ENCODE measurements at places on chromosomes 6 and 20. TPM values are rescaled to one million over a fixed set of nuclear protein-coding genes. Genes with fewer than 3 reads are reported as not detected.
A peak's percentile ranks its signal among the peaks of the same experiment; 100 is the strongest.

DNA sequence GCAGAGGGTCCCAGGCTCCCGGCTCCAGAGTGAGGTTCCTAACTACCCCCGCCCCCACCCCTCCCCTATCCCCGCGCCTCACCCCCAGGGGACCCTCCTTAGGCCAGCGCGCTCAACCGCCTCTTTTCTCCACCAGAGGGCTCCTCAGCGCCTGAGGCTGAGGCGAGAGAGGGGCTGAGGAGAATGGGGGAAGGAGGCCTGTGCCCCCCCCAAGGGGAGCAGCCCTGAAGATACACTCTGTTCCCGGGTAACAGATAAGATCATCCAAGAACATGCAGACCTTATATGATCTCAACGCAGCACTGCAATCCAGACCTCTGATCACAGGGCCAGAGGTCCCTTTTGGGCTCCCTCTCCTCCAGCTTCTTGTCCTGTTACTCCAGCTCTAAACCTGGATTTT, 43.3 kb upstream of the MRPS10 start:
- peaks cover 23% of the 10 kb centered on the region for H3K36me3 ChIP-seq
- no peaks in the 10 kb centered on the region for H3K27me3 ChIP-seq
- peaks cover 10% of the 10 kb centered on the region for H3K4me1 ChIP-seq

DNA sequence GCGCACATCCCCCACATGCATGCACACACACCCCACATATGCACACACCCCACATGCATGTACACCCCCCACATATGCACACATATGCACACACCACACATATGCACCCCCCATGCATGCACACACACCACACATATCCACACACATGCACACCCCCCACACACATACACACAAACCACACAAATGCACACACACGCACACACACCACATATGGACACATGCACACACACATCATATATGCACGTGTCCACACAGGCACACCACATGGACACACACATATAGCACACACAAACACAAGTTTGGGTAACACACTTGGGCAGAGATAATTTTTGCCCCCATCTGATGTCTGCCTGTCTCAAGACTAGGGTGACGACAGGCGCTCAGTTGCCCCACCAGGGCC, 8.3 kb downstream of the BHLHE23 start:
- H3K4me3 ChIP-seq = no peak overlapping the region
- peaks cover 94% of the 10 kb centered on the region for H3K27me3 ChIP-seq
- H3K36me3 ChIP-seq = no peaks in the 10 kb centered on the region
- DNase-seq = no peak

- H3K27me3 ChIP-seq = no peaks in the 10 kb centered on the region
- H3K4me3 ChIP-seq = no peak overlapping the region
These were observed 85.3 kb upstream of the FOXP4 start for GRCh38 chr6:41460742-41461336.

DNA sequence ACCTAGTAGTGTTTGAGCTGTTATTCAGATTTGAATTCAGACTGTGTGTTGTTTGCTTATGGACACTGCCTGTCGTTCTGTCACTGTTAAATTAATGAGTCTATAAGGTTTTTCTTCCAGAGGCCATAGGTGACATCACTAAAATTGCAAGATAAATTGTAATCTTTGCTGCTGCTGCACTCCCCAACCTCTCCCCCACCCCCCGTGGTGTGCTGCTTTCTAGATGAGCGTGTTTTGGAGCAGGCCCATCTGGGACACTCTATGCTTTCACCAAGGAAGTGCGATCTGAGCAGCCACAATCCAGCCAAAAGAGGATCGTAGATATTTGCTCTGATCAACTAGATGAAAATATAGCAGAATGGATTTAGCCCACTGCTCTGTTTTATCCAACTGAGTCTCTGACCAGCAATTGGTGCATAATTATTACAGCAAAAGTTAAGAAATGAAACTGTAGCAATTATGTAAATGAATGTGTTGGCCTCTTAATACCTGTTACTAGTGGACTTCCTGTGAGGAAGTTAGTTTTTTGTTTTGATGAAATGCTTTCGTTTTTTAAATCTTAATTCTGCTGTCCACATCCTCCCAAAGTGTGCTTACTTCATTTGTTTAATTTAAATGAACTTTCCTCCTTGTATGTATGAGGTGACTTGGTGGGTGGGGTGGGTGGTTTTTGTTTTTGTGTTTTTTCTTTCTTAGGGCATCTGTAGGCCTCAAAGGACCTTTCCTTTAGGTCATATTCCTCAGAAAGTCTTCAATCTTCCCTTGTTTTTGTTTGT, 58.1 kb downstream of the RPRD1B start:
- peaks cover 26% of the 10 kb centered on the region for H3K36me3 ChIP-seq
- H3K27me3 ChIP-seq = no peaks in the 10 kb centered on the region
- peak overlapping the region; percentile 81 for H3K27ac ChIP-seq
- no peak overlapping the region for H3K4me3 ChIP-seq
- DNase-seq = no peak
- H3K4me1 ChIP-seq = peaks cover 18% of the 10 kb centered on the region

BHLHE23 gene
- not detected for total RNA-seq

GRCh38 chr6:35544769-35545361, 32.2 kb upstream of the TULP1 start:
- H3K36me3 ChIP-seq = peaks cover 2% of the 10 kb centered on the region
- DNase-seq = no peak
- peak overlapping the region; percentile 66 for H3K27ac ChIP-seq

GRCh38 chr20:1449370-1449769, 17.3 kb downstream of the NSFL1C start:
- no peaks in the 10 kb centered on the region for H3K4me1 ChIP-seq
- no peak overlapping the region for H3K27ac ChIP-seq
- no peaks in the 10 kb centered on the region for H3K27me3 ChIP-seq
- no peak overlapping the region for H3K4me3 ChIP-seq
- no peak for DNase-seq

DNA sequence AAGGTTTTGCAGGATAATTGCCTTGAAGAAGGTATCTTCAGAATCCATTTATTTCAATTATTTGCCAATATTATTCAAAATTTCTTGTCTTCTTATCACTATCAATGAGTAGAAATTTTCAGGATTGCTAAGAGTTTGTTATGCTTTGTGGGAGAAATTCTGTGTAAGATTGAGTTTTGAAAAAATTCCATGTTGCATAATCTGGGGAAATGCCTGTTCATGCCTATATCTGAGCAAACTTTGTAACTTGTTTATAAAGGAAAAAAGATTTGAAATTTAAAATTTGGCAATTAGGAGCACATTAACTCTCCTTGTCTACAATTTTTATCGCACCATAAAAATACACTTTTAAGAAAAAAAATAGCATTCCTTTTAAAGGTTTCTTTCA, 39.8 kb upstream of the EDN1 start:
- H3K36me3 ChIP-seq = no peaks in the 10 kb centered on the region
- H3K27me3 ChIP-seq = peaks cover 3% of the 10 kb centered on the region
- H3K4me1 ChIP-seq = peaks cover 33% of the 10 kb centered on the region

DNA sequence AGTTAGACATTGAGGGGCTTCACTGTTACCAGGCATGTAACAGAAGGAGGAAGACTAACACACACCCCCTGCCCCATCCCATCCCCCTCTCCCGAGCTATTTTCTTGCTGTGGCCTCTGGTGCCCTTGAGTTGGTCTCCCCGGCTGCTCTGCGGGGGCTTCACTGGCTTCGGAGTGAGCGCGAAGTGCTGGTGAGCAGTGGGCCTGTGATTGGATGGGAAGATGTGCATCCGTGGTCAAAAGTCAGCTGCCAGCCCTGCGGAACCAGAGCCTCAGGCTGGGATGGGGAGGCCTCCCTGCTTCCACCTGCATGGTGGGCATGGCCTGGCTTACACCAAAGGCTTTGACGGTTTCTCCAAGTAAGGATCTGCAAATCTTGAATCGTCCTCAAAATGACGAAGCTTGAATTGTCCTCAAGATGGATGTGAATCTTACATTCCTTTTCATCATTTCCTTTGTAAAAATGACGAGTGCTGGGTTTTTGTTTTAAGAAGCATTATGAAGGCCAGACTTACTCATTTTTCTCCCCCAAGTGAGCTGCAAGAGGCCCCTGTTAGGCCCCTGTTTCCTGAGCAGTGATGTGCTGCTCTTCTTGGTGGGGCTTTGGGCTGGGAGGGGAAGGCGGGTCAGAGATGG, 23.7 kb downstream of the SPATA2 start:
- peaks cover 5% of the 10 kb centered on the region for H3K36me3 ChIP-seq
- no peaks in the 10 kb centered on the region for H3K27me3 ChIP-seq
- H3K4me1 ChIP-seq = peaks cover 38% of the 10 kb centered on the region
- no peak for DNase-seq
- H3K27ac ChIP-seq = no peak overlapping the region

- no peak overlapping the region for H3K4me3 ChIP-seq
- H3K27ac ChIP-seq = no peak overlapping the region
- no peaks in the 10 kb centered on the region for H3K4me1 ChIP-seq
- DNase-seq = no peak
- peaks cover 6% of the 10 kb centered on the region for H3K36me3 ChIP-seq
- H3K27me3 ChIP-seq = peaks cover 2% of the 10 kb centered on the region
These were observed 152.9 kb downstream of the RNASET2 start for GRCh38 chr6:166803471-166803870.

MYH7B gene
- 1.3 TPM for total RNA-seq

FOXQ1 gene
- 0.53 TPM for total RNA-seq

GRCh38 chr6:115618256-115618655, 442.4 kb downstream of the FRK start:
- no peak for DNase-seq
- H3K36me3 ChIP-seq = no peaks in the 10 kb centered on the region
- H3K4me3 ChIP-seq = no peak overlapping the region
- H3K27ac ChIP-seq = no peak overlapping the region
- H3K27me3 ChIP-seq = no peaks in the 10 kb centered on the region

- H3K4me1 ChIP-seq = no peaks in the 10 kb centered on the region
- no peak for DNase-seq
- H3K36me3 ChIP-seq = no peaks in the 10 kb centered on the region
These were observed 45.2 kb upstream of the NT5E start for GRCh38 chr6:85404564-85405174.

DNA sequence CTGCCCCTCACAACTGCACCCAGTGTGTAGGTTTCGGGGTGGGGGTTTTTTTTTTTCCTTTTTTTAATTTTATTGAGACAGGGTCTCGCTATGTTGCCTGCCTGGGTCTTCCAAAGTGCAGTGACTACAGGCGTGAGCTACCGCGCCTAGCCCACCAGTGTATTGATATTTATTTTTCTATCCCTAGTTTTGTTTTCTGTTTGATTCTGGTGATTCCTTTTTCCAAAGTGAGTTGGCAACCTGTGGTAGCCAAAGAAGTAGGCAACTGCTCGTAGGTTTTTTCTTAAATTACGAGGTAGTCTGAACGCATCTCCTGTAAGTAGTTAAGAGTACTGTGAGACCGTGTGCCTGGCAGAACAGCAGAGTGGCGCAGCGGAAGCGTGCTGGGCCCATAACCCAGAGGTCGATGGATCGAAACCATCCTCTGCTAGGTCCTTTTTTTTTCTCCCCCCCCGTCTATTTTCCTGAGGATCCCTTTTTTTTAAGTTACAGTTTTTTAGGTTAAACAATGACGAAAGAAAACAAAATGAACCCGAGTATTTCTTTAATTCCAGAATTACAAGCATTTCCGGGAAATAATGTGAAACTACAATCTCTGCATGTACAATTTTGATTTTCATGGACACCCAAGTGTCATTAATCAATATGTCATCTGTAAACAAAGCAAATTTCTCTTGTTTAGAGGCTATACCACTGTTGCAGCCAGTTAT, 78.7 kb upstream of the BTN3A2 start:
- peak overlapping the region; percentile 85 for H3K4me3 ChIP-seq
- peak overlapping the region; percentile 99 for H3K27ac ChIP-seq
- H3K36me3 ChIP-seq = no peaks in the 10 kb centered on the region
- H3K27me3 ChIP-seq = peaks cover 4% of the 10 kb centered on the region

DNA sequence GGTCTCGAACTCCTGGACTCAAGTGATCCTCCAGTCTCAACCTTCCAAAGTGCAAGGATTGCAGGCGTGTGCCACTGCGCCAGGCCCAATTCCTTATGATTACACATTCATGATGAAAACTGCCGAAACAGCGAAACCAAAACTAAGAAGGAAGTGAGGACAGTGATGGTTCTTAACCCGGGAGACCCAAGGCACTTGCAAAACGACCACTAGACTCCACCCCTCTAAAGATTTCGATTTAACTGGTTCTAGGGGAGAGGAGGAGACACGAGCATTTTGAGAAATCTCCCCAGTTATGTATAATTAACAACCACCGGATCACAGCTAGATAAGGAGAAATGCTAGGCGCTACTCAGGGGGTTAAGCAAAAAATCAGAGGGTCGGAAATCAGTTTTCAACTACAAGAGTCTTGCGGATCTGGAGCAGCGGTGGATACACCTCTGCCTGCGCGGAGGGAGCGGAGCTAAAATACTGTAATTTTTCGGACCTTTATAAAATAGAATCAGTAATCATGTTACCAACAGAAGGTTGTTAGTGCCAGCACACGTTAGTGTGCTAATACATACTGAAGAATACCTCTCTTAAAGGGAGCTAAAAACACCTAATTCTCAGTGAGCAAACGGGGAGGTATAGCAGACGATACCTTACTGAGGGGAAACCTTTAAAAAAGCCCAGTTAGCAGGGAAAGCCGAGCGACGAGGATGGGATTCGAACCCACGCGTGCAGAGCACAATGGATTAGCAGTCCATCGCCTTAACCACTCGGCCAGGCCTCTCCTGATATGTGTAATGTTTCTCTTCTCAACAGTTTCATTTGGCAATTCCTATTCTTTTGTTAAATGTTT, 60.0 kb upstream of the BTN3A2 start:
- no peaks in the 10 kb centered on the region for H3K36me3 ChIP-seq
- H3K27me3 ChIP-seq = no peaks in the 10 kb centered on the region
- H3K27ac ChIP-seq = peak overlapping the region; percentile 93

TAGAP gene
- 0.32 TPM for total RNA-seq

GRCh38 chr20:62543470-62544302, 67.9 kb upstream of the GATA5 start:
- peaks cover 16% of the 10 kb centered on the region for H3K4me1 ChIP-seq
- H3K36me3 ChIP-seq = no peaks in the 10 kb centered on the region
- H3K27ac ChIP-seq = no peak overlapping the region
- no peak overlapping the region for H3K4me3 ChIP-seq

- H3K27ac ChIP-seq = peak overlapping the region; percentile 85
- peaks cover 38% of the 10 kb centered on the region for H3K4me1 ChIP-seq
- H3K36me3 ChIP-seq = no peaks in the 10 kb centered on the region
These were observed 486 bp downstream of the FKBP1A start for GRCh38 chr20:1392443-1392692.

KIF6 gene
- total RNA-seq = 1.3 TPM

FAM217A gene
- not detected for total RNA-seq

- no peaks in the 10 kb centered on the region for H3K36me3 ChIP-seq
- H3K4me3 ChIP-seq = no peak overlapping the region
- peaks cover 80% of the 10 kb centered on the region for H3K27me3 ChIP-seq
- no peak for DNase-seq
These were observed 34.1 kb downstream of the HLA-G start for GRCh38 chr6:29861521-29862255.

DNA sequence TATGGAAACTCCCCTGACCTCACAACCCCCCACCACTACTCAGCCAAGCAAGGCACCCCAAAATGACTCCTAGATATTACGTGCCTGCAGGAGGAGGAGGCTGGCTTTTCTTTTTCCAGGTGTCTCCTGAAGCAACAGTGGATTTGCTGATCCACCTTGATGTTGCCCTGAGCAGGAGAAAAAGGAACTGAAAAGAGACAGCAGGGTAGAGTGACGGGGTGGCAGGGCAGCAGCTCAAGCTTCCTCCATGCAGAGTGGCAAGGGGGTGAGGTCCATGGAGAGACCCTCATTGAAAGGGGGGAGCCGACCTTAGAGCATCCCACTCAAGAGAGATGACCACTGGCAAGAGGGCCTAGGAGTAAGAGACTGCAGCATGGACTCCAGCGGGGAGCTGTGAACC, 112.0 kb upstream of the SIRPA start:
- H3K36me3 ChIP-seq = no peaks in the 10 kb centered on the region
- H3K27me3 ChIP-seq = peaks cover 77% of the 10 kb centered on the region
- H3K27ac ChIP-seq = no peak overlapping the region
- H3K4me1 ChIP-seq = no peaks in the 10 kb centered on the region

All from mesothelial cell of epicardium (in vitro differentiated cells).